ENCODE measurements at places on chromosomes 5 and 9.

- no peak for DNase-seq
Observed at GRCh38 chr9:95854386-95855020, 21.0 kb upstream of the ERCC6L2 start.

- DNase-seq: no peak
Observed at GRCh38 chr5:108505608-108506007, 123.7 kb upstream of the FBXL17 start.

- DNase-seq: no peak
Observed at GRCh38 chr9:20242510-20243189, 379.6 kb downstream of the MLLT3 start.

DNA sequence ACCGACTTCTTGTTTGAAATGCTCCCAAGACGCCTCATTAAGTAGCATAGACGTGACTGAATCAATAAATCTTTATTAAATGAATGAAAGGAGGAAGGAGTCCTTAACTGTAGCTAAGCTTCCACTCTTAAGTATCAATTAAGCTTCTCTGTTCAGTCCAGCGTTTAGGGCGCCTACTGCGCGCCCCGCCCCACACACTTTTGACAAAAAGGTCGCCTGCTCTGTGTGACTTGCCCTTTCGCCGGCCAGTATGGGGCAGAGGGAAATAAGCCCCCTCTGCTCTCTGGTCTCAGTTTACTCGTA lies 662 bp upstream of the DOLPP1 start:
- DNase-seq: no peak

- no peak for DNase-seq
Observed at GRCh38 chr5:149381261-149381985, 2.3 kb upstream of the IL17B start.

GRCh38 chr5:9681706-9682105 lies 51.6 kb upstream of the TAS2R1 start:
- no peak for DNase-seq

GRCh38 chr5:87383216-87383615 lies 29.5 kb downstream of the CCNH start:
- DNase-seq: no peak

DNA sequence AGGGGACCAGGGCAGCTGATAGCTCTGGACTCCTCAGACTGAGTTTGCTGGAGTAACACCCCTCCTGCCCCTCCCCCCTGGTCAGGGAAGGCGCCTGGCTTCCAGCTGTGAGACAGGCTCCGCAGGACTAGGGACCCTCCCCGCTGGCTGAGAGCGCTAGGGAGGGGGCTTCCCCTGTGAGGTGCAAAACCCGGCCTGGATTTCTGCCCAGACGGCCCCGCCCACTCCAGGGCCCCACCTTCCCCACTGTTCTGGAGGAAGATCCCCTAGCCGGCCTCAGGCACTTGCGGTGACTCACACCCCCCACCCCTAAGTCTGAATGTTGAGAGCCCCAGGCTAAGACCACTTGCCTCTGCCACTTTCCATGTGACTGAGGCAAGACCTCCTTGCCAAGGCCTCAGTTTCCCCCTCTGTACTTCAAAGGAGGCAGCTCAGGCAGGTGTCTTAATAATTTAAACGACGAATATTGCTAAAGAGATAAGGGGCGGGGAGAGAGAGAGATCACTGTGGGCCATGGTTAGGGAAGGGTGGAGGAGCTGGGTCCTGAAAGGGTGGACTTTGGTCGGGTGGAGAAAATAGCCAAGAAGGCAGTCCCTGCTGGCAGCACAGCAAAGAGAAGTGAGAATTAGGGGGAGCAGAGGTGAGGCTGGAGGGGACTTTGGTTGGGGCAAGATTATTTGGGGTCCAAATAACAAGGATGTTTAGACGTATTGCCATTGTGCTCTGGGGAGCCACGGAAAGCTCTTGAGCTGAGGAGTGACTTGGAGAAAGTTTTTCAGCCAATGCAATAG lies 1.0 kb upstream of the DAB2IP start:
- DNase-seq: peak; percentile 24

GRCh38 chr9:124611106-124611505 lies 103.9 kb upstream of the NR5A1 start:
- no peak for DNase-seq

GRCh38 chr5:122665051-122665450 lies 109.8 kb upstream of the SNX2 start:
- DNase-seq: no peak

GRCh38 chr9:99948896-99949295 lies 42.4 kb downstream of the STX17 start:
- peak; percentile 4 for DNase-seq

- DNase-seq: no peak
Observed at GRCh38 chr5:149213264-149213880, 58.3 kb upstream of the AFAP1L1 start.

DNA sequence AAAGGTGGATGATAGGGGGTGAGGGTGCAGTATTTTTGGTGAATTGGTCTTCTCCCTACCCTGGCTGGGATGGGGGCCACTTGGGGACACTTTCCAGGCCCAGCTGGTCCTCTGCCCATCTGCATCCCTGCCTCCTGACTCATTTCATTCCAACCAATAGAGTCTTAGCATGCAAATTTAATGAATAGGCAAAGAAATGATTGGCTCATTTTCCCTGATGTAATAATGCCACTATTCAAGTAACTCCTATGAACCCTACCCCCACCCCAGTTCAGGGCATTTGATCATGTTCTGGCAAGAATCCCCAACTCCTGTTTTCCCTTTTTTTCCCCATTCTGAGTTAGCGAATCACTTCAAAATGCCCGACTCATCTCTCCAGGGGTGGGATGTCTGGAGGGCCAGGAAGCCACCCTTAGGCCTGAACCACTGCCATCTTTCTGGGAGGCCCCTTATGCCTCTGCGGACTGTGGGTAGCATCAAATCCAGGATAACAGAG lies 56.7 kb downstream of the PCDH1 start:
- no peak for DNase-seq

DNA sequence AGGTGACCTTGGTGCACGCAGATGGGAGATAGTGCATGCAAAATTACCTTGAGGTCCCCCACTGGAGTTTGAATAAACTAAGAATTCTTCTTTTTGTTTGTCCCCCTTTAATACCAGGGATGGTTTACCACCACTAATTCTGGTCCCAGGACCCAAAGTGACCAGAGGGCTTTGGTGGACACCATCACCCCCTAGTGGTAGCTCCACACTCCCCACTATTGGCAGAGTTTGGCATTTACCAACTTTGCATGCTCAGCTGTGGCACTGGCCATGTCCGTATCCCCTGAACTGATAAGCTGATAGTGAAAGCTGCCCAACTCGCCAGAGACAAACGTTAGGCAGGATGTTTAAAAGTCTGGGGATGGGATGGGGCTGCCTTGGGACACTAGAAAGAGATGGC lies 3.3 kb downstream of the ASTN2 start:
- DNase-seq: no peak

GRCh38 chr5:89179731-89180130 lies 296.7 kb upstream of the MEF2C start:
- no peak for DNase-seq

- DNase-seq: no peak
Observed at GRCh38 chr5:119285070-119285916, 70.5 kb upstream of the TNFAIP8 start.

GRCh38 chr5:146306838-146307237 lies 31.8 kb upstream of the POU4F3 start:
- no peak for DNase-seq

GRCh38 chr9:35732800-35733541 lies 505 bp downstream of the CREB3 start:
- DNase-seq: no peak

DNA sequence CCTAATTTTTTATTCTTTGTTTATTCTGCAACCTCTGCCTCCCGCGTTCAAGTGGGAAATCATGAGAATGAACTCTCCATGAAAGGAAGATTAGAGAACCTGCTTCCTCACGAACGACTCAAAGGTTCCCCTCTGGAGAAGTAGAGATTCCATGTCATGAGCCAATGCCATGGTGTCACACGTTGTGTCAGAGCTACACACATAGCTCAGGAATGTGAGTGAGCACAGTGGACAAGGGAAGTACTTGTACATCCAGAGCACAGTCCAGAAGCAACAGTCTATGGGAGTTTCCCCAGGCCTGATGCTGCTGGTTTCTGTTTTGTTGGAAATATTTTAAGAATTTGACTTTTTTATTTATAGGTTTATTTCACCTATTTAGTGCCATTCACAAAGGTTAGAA lies 26.8 kb upstream of the PPP2CA start:
- DNase-seq: no peak

DNA sequence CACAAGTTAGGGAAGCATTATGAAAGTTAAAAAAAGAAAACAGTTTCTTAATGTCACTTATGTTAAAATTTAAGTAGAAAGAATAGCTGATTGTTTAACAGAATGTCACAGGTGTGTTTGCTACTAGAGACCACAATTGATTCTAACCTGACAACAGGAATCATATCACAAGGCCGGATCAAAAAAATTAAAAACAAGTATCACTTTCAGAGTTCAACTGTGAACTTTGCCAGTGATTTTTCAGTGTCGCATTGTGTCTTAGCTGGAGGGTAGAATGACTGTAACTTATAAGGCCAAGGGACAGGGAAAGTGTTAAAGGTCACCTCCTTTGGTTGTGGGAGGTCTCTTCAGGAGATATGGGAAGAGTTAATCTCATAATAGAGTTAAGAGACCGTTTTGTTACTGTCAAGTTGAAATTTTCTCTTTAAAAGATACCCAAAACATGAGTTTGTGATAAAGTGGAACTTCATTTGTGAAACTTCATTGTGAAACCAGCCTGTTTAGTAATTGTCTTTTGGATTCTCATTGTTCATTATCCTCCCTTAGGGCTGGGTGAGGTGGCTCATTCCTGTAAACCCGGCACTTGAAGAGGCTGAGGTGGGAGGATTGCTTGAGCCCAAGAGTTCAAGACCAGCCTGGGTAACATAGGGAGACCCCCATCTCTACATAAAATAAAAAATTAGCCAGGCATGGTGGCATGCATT lies 40.9 kb downstream of the CPEB4 start:
- DNase-seq: no peak

Data from smooth muscle cell of the brain vasculature (primary cell).